ENCODE measurements at places on chromosomes 3 and 15.
A peak's percentile ranks its signal among the peaks of the same experiment; 100 is the strongest.

- DNase-seq = no peak
These were observed 119.4 kb downstream of the LIPC start for GRCh38 chr15:58551084-58551763.

DNA sequence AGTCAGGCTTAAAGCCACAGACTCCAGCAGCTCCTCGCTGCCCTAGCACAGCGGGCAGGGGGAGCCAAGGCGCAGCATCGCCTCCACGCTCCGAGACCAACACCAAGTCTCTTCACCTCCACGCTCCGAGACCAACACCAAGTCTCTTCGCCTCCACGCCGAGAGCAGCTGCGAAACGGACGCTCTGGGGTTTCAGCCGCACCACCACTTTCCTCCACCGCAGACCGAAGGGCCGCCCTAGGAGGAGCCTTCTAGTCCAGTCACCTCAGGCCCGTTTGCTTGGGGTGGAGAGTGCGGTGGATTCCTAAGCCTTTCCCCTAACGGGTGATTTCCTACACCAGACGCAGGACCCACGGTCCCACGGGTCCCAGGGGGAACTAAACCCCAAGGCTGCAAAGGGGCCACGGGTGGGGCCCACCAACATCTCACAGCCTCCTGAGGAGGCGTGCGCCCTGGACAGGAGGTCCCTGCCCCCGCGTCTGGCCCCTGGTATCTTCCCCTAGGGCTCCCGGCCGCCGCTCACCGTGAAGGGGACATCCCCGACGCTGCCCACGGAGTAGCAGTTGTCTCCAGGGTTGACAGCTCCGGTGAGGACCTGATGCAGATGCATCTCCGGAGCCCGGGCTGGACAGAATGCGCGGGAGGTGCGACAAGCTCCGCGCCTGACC, 501 bp downstream of the DMXL2 start:
- DNase-seq = peak; percentile 10

- no peak for DNase-seq
These were observed 294.6 kb downstream of the NTRK3 start for GRCh38 chr15:87961851-87962420.

DNA sequence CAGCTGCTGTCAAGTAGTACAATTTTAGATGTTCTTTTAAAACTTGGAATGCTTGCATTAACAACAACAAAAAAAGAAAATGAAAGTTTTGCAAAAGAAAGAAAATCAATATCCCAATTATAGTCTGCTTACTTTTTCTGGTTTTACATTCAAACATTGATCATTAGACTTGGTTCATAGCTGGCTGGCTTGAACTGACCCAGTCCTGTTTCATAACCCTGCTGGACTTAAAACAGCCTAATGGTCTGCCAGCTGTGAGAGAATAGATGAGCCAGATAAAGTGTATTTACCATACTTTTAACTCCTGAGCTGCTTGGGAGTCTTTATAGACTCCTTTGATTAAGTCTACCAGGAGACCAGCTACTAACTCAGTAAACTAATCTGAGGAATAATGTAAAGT, 59.2 kb downstream of the PIAS1 start:
- DNase-seq = no peak

- DNase-seq = no peak
These were observed 53.0 kb downstream of the STARD5 start for GRCh38 chr15:81270781-81271491.

- no peak for DNase-seq
These were observed 47.5 kb upstream of the SNRK start for GRCh38 chr3:43238801-43239200.

GRCh38 chr15:64453689-64454037, 6.7 kb upstream of the ZNF609 start:
- no peak for DNase-seq

- no peak for DNase-seq
These were observed 5.2 kb upstream of the MUSTN1 start for GRCh38 chr3:52839892-52840545.

GRCh38 chr3:145696011-145696410, 465.0 kb downstream of the PLOD2 start:
- no peak for DNase-seq

GRCh38 chr15:38247336-38247735, 5.3 kb upstream of the SPRED1 start:
- DNase-seq = no peak

GRCh38 chr3:176650478-176650877, 546.8 kb downstream of the TBL1XR1 start:
- no peak for DNase-seq
